ENCODE measurements at places on chromosomes 6 and 20.

- DNase-seq = no peak
These were observed 119.0 kb downstream of the ADGRG6 start for GRCh38 chr6:142420802-142421201.

DNA sequence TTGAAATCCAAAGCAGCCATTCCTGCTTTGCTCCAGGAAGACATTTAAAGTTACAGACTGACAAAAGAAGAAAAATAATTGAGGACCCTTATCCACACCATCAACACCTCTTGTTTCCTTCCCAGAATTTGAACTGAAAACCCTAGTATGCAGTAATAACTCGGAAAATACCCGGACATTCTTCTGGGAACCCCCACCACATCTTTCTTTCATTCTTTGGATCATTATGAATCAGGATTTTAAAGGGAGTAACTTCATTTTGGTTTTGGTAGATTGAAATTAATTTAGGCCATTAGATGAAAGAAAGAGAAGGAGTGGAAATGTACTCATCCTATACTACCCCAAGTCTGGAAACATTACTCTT is 213.8 kb upstream of the MARCKS start:
- no peak for DNase-seq

DNA sequence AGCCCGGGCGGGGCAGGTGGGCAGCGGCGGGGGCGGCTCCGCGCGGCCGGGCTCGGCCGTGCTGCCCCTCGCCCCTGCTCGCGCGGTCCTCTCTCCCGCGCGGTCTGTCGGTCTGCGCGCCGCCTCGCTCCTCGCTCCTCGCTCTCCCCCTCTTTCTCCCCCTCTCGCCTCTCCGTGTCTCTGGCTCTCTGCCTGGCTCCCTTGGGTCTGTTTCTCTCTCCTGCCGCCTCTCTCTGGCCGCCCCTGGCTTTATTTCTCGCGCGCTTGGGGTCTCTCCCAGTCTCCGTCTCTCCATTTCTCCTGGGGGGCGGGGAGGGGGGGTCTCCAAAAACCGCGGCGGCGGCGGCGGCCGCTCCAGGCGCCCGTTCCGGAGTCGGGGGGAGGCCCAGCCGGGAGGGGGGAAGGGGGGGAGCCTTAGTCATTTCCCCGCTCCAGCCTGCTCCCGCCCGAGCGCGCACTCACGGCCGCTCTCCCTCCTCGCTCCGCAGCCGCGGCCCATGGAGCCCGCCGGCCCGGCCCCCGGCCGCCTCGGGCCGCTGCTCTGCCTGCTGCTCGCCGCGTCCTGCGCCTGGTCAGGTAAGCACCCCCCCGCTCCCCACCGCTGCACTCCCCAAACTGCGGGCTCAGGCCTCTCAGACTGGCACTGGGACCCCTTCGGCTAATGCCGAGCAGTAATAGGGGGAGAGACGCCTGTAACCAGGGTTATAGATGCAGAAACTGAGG is at the start of gene SIRPA:
Gene SIRPA (plus strand): TSS at position 457 of the 723 bp plus-strand sequence. CDS start 41 bp downstream, at position 498.
- peak; percentile 87 for DNase-seq

GRCh38 chr6:119333707-119334295 is 15.8 kb downstream of the MAN1A1 start:
- DNase-seq = no peak

DNA sequence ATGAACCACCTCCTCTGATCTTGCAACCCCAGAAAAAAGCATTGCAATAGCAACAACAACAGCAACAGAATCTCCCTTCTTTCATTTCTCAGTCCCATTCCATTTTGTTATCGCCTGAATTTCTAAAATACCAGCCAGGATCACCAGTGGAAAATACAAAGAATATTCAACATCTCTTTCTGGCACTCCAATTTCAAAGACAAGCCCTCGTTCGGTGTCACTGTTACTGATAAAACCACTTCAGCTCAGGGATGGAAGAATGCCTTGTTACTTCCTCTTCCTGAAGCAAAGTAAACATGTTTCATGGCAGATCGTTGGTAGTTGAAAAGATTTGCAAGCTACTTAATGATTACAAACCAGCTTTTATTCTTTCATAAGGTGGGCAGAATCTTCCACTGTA is 94.0 kb upstream of the SPTLC3 start:
- DNase-seq = no peak

- no peak for DNase-seq
These were observed 133.9 kb upstream of the MYLIP start for GRCh38 chr6:15994814-15995459.

- no peak for DNase-seq
These were observed 213.2 kb upstream of the MANEA start for GRCh38 chr6:95364016-95364604.

DNA sequence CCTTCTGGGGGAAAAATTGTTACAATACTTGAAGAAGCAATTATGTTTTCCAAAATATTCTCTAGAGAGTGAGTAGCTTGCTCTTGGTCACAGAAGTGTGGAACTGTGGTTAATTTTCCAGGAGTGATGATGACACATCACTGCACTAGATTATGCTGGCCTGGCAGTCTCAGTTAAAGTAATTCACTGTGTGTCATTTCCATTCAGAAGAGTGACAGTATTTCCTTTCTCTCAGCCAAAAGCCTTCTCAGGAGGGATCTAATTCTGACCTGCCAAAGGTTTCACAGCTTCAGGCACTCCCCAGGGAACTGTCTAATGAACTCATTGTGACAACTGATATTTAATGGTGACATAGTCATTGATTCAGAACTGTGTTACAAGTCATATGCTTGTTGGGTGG is 517.5 kb downstream of the TBC1D32 start:
- DNase-seq = no peak

GRCh38 chr20:61902221-61902869 is 163.3 kb downstream of the TAF4 start:
- no peak for DNase-seq

DNA sequence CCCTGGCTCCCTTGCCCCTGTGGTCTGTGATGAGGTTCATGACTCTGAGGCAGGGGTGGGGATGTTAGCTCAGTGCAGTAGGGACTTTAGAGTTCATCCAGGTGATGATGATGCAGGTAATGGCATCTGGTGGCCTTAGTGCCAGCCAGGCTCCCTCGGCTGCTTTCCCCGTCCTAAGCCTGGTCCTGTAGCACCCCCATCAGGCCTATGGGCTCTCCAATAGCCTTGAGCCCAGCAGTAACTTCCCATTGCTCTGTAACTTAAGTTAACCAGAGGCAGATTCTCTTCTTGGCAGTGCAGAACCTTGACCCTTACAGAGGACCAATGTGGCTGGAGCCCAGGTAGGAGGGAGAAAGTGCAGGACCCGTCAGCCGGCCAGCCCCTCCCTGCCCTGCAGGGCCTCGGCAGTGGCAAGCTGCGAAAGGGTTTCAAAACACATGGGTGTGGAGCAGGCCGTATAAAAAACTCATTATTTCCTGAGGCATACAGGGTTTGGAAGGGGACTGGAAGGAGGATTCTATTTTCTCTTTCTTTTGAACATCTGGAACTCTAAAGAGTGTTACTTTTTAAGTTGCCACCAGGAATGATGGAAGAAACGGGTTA is 406.9 kb downstream of the CDH26 start:
- no peak for DNase-seq

- no peak for DNase-seq
These were observed 129.5 kb upstream of the GGTLC1 start for GRCh38 chr20:24118034-24118433.

DNA sequence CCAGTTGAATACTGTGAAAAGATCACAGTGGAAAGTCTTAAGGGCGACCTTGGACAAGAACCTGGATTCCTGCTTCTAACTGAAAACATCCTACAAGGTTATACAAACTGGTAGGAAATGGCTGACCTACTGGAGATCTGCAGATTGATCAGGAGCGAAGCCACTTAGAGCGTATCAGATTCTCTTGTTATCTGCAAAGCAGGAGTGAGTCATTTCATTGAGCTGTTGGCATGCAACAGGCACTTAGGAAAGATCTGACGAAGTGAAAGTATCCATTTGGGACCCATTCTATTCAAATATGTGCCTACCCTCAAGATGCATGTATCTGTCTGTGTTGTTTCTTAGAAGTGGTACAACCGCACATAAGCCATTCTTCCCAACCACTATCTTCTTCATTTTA is 131.2 kb upstream of the RIN2 start:
- no peak for DNase-seq

DNA sequence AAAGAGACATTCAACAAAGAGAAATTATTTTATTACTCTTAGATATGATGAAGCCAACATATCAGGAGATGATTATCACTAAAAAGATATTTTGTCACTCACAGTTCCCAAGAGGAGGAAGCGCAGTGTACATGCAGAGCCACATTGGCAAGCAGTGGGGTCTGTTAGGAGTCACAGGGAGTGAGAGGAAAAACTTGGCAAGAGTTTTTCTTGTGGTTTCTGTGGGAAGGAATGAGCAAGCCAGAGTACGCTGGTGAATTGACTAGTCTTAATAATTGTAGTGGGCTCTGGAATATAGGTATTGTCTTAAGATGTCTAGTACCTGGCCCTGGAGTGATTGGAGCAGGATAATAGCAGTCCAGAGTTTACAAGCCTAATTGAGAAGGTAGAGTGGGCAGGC is 1095.2 kb downstream of the GRIK2 start:
- DNase-seq = no peak

GRCh38 chr20:64142590-64142989 is 21.7 kb upstream of the MYT1 start:
- DNase-seq = peak; percentile 21

- DNase-seq = no peak
These were observed 43.3 kb upstream of the MRPS10 start for GRCh38 chr6:42260972-42261371.

- DNase-seq = no peak
These were observed 53.3 kb downstream of the SYNDIG1 start for GRCh38 chr20:24522452-24523330.

- peak; percentile 35 for DNase-seq
These were observed 173.4 kb downstream of the MRPL14 start for GRCh38 chr6:43953794-43954310.

DNA sequence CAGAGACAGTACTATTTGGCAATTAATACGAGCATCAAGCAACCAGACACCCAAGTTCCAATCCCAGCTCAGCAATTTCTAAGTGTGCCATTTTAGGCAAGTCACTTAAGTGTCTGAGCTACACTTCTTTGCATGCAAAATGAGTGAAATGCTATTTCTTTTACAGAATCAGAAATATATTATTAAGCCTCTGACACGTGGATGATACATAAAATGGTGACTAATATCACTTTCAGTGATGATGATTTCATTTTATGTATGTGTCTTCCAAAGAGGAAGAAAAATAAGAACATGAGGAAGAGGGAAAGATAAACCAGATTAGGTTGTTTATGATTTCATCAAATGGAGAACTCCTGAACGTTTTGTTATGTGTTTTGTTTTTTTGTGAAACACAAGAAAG is 158.6 kb downstream of the TSHZ2 start:
- no peak for DNase-seq

DNA sequence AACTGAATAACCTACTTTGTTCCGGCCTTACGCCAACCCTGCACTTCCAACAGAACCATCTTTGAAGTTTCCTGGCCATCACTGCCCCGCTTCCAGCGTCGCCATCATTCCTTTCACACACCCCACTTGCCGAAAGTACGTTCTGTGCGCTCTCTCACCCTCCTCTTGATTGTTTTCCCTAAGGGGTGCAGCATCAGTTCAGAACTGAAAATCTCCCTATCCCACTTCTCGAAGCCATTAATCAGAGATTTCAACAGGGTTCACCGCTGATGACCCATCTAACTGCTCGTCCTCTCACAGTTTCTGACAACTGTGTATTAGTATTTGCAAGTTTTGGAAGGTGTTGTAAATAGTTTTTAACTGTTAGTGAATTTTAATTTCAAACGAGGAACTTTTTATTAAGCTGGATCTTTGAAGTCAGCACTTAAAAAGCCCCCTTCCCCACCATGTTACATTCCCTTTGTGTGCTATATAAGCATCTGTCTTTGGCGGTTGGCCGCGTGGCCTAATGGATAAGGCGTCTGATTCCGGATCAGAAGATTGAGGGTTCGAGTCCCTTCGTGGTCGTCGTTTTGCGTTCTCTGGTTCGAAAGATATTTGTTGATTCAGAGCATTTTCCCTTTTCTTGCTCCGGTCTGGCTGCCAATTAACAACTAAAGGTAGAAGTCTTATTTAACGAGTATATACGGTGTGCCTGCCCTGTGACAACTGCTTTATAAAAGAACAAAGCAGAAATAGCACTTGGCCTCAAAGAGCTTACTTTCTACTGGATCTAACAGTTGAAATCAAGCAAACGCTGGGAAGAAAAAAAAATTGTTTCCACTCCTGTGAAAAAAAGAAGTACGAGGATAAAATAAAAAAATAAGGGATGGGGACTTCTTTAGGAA is 42.6 kb downstream of the TRIM27 start:
- peak; percentile 81 for DNase-seq

DNA sequence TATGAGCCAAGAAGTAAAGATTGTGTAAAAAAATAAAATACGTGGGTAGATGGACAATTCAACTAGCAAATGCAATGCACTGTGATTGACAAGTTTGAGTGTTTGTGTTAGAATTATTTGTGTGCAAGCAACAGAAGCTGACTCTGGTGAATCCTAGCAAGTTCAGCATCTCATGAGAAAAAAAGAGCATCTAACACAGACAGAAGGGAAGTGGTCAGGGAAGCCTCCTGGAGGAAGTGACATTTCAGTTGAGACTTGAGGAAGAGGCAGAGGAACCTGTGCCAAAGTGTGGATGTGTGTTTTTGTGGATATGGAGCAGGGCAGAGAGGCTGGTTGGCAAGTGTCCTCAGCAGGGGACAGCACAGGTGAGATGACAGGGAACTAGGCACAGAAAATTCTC is 248.7 kb downstream of the ZNF217 start:
- no peak for DNase-seq

DNA sequence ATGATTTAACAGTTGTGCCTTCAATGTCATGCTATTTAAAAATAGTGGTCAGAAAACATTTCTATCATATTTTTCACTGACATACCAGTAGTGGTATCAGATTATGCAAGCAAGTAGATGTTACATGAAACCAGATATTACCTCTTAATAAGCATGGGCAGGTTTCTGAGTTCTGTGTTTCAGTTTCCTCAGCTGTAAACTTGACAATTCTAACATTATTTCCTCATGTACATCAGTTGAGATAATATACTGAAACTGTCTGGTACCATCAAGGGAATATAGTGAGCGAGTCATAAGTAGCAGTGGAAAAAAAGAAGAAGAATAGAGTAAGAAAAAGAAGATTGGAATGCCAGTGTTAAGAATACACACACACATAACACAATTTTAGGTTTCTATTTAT is 477.9 kb upstream of the MANEA start:
- DNase-seq = no peak

GRCh38 chr20:37839432-37839827 is 63.5 kb upstream of the VSTM2L start:
- no peak for DNase-seq
